ENCODE measurements at places on chromosomes 13 and 19.
A peak's percentile ranks its signal among the peaks of the same experiment; 100 is the strongest.

DNA sequence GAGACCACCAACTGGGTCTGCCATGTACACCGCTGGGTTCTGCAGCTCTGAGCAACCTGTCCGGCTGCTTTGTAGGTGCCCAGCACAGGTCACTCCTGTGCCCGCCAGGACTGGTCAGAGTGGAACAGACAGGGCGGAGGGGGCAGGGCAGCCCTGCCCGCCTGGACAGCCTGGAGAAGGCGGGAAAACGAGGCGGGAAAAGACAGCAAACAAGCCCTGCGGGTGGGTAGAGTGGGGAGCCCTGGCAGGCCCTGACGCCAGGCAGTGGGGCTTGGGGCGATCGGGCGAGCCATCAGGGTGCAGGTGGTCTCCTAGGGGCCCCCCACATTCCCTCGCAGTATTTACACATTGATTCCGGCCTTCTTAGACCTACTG, 533 bp upstream of the UHRF1 start:
- no peak for DNase-seq

DNA sequence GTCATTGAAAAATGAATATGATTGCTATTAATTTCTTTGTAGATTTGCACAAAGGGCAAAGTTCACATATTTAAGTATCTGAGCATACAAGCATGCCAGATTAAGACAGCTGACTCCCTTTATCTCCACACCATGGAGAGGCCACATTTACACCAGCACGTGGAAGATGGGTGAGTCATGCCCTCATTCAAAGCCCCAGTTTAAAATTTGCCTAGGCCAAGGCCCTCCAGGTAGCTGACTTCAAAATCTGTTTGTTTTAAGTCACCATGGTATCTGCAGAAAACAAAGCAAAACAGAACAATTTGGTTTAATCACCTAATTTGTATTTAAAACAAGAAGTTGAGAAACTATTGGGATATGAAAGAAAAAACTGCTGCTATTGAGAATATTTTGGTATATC, 109.2 kb downstream of the ESD start:
- no peak for DNase-seq

- no peak for DNase-seq
These were observed 16.7 kb upstream of the EPOR start for GRCh38 chr19:11400798-11401197.

DNA sequence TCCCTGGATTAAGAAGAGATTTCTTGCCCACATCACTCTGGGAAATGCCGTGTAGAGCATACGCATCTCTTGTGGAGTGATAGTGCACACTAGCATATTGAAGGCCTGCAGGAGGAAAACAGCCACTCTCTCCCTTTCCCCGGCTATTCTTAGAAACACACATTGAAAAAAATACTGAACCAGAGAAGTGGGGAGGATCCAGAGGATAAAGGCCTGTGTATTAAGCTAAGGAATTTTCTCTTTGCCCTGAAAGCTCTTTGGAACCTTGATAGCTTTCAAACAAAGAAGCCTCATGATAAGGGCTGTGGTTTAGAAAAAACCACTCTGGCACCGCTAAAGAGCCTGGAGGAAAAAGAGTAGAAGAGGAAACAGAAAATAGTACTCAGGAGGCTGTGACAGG, 386.1 kb upstream of the NBEA start:
- DNase-seq, result no peak

DNA sequence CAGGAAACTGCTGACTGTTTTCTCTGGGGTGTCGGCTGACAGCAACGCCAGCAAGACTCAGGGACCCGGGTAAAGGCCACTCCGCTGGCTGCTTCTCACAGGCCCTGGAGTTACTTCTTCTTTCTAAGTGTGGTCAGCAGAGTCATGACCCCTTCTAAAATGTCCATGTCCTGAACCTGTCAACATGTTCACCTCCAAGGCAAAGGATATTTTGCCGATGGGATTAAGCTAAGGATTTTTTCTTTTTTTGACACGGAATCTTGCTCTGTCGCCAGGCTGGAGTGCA, 7.9 kb downstream of the PEX11G start:
- DNase-seq, result no peak

- DNase-seq, result no peak
These were observed 1.8 kb downstream of the LCP1 start for GRCh38 chr13:46179969-46180763.

DNA sequence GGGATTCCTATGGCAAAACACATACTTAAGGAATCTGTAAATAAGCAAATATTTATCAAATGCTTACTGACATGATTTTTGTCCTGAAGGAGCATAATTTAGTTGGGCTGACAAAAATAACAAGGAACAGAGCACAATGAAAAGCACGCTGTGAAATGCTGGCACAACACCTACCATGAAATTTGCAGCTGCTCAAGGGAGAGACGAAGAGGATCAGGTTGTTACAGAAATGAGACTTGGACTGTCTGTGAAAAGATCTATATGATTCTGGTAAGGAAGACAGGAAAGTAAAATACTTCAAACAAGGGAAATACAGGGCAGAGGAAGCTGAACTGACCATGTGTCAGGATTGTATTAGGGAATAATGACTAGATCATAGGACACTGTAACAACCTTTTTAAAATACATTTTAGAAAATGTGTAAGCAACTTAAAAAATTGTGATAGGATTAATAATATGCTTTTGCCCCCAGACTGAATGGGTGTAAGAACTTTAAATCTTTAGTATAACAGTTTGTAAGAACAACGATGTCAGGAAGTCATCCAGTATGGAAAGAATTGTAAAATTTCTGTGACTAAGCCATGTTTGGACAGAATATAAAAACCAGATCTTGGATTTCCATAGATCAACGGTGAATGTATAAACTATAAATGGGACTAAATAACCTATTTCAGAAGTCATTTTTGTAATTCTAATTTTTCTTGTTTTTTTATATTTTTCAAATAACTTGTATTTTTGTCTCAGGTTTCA, 1556.0 kb downstream of the EFNB2 start:
- DNase-seq, result no peak

DNA sequence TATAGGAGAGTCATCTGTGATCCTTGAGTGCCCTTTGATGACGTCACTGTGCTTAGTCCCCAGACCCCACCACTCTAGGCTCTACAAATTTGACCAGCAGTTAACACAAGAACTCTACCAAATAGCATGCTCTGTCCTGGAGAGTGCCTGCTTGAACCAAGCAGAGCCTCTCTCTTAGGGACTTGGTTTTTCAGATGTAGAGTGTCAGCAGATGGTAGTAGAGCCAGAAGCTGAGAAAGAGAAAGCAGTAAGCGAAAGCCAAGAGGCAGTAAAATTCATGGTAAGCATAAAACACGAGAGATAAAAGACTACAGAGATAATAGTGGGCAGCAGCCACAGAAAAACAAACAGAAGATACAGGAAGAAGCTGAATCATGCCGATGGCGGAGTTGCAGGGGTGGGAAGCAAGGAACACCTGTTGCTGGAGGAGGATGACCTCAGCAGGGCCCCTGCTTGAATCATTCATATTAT, 193.3 kb downstream of the SLC7A1 start:
- DNase-seq, result no peak

GRCh38 chr19:13176345-13176744, 26.1 kb downstream of the IER2 start:
- no peak for DNase-seq

DNA sequence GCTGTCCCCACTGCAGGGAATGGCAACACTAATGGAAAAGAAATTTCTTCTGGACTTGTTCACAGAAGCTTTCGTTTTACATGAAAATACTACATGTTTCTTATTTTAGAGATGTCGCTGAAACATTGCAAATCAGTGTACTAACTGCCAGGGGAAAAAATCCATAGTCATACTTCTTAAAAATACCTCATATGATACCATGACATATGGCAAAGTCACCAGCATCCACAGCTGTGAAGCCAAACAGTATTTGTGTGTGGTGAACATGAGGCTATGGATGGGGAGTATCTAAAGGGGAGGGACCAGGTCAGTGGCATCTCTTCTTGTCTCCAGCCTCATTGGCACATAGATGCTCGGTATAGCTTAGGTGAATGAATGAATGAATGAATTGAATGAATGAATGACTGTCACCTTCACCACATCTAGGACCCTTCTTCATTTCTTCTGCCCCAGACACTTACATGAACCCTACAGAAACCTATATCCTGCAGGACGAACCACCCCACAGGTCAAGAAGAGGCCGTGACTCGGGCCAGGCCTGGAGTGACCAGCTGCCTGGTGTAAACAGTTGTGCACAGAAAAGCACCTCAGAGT, 14.6 kb upstream of the CD33 start:
- no peak for DNase-seq

DNA sequence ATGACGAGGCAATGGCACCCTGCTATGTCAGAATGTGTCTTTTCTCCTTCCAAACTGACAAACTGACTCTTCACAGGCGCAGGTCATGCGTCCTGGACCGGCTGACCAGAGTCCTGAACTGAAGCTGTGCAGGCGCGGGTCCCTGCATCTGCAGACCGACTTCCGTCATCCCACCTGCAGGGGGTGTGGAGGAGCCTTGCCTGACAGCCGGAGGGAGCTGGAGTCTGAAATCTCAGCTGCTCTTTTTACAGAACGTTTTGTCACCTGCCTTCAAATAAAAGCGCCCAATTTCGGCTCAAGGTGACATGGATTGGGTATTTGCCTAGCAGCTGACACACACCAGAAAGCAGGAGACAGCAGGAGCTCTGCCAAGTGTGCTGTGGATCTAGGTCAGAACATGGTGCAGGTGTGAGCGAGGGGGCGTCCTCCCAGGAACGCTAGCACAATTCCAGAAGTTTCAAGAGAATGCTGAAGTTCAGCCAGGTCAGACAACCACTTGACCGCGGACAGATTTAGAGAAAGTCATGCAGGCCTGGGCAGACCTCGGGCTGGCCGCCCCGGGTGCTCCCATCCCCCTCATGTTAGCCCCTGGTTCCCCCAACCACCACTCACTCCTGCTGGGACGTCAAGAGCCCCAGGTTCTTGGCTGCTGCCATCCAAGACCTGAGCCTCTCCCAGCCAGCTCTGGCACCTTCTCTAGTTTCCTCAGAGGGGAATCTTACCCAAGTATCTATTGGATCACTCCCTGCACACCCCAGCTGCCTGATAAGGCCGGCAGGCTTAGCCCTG, 32.8 kb downstream of the ELL start:
- DNase-seq, result peak; percentile 91

DNA sequence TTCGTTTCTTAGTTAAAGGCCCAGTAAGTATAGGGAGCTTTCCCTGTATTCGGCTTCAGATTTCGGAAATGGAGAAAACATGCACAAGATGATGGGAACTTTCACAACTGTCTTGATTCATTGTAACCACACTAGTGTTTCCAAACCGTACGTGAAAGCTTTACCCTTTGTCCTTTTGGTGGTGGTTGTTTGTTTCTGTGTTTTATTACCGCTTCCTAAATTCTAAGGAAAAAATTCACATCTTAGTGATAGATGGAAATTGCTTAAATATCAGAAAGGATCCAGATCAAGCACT, 504 bp upstream of the VWA8 start:
- DNase-seq, result no peak

- no peak for DNase-seq
These were observed 40.5 kb upstream of the RNF113B start for GRCh38 chr13:98217597-98217996.

DNA sequence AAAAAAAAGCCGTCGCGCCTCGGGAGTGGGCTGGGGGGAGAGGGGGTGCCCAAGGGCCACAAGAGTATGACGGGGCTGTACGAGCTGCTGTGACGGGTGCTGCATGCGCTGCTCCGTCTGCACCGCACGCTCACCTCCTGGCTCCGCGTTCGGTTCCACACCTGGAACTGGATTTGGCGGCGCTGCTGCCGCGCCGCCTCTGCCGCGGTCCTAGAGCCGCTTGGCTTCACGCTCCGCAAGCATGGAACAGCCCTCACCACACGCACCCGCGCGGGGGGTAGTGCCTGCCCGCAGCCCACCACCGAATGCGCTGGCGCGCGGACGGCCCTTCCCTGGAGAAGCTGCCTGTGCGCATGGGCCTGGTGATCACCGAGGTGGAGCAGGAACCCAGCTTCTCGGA, 18.8 kb downstream of the C1QTNF9 start:
- DNase-seq, result no peak

GRCh38 chr19:46718157-46718933, 1.4 kb upstream of the PRKD2 start:
- no peak for DNase-seq

DNA sequence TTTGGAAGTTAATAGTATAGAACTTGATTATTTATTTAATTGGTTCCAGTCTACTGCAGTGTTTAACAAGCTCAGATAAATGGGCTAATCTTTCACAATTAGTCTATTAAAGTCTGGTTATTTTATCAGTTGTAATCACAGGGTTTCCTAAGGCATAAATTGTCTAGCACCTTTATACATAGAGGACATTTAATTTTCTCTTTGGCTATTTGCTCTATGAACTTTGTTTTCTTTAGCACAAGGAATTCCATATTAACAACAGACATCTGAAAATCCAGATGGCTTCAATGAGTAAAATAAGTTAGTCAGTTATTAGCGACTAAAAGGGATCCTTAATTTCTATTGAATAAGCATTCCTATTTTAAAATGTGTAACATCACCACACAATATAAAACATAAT, 1350.8 kb upstream of the SLC10A2 start:
- DNase-seq, result no peak

- DNase-seq, result no peak
These were observed 7.1 kb downstream of the ATP11A start for GRCh38 chr13:112696869-112697465.

GRCh38 chr19:7823686-7824301, 6.2 kb upstream of the EVI5L start:
- no peak for DNase-seq

- DNase-seq, result no peak
These were observed 74.1 kb upstream of the MCF2L start for GRCh38 chr13:112894673-112895481.

DNA sequence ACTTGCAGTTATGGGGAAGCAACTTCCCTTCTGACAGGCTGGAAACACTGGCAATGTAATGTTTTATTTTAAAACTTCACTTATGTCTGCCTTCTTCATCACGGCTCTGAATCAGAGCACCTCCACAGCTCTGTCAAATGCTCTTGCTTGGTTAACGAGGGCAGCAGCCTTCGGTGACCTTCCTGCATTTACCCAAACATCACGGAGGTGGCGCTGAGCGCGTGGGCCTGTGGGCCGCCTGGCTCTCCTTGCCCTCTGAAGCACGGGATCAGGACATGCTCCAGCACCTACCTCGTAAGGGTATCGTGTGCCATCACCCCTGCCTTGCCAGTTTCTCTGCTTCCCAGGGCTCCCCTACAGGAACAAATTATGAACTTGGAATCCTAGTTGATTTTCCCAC, 310.0 kb downstream of the TEX29 start:
- no peak for DNase-seq

GRCh38 chr13:27008733-27009132, 162.9 kb downstream of the USP12 start:
- DNase-seq, result no peak

DNA sequence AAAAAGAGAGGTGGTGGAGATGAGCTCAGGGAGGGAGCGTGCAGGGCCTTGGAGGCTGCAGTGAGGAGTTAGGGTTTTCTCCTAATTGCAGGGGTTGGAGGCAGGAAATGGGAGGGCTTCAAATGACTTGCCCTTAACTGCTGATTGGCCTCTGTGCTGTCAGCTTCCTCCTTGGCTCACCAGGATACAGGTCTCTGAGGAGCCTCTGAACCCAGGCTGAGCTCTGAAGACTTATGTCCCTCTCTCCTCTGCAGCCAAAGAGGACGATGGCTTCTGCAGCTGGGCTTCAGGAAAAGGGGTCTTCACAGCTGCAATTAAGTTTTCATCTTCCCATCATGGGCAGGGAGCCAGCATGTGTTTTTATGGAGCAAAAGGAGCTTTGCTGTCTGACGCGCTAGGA, 6.7 kb upstream of the RANBP3 start:
- DNase-seq, result no peak

- DNase-seq, result no peak
These were observed 7.1 kb downstream of the LDLR start for GRCh38 chr19:11096210-11096841.

All from head of caudate nucleus (tissue), 42 donors.